ENCODE measurements at places on chromosomes 5 and 9.

DNA sequence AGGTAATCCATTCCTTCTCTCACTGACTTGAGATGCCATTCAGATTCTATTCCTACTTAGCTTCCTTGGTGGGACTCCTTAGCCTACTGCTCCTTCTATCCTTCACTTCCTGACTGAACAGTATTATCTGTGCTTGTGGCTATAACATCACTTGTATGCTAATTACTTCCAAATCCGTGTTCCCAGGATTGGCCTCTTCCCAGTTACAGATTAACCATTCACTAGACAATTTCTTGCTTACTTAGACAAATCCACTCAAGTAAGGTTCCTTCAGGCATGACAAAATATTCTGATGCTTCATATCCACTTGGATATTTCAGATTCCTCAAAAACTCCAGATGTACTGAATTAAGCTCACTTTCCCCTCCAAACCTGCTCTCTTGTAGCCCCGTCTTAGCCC, 18.3 kb downstream of the LIFR start:
- DNase-seq, result no peak

DNA sequence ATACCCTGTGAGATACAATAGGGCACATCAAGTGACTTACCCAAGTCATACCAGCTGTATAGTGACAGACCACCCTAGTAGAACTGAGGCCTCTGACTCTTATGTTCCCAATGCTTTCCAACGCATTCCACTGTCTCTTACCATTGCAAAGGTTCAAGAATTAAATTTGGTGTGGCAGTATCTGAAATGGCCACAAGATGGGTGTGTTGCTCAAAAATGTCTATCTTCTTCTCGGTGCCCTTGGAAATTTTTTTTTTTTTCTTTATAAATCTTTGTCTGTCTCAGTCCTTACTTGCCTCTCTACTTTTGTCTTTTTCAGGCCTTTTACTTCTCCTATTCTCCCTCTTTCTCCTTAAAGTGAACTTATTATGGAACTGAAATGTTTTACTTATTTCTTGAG, 48.4 kb downstream of the GPR21 start:
- no peak for DNase-seq

DNA sequence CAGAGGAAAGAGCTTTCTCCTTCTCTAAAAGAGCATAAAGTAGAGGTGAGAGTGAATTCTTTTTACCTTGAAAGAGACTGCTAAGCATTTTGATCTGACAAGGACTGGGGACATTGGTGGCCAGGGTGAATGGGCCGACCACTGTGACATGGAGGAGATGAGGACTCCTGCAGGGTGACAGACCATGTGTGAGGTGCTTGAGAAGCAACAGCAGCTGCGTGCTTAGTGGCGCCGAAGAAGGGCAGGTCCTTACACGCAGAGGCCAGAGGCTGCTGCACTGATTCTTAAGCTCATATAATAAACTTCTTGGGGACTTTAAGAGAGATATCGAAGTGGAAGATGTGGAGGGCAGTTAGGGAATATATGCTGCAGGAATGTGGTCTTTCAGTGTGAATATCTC, 8.7 kb upstream of the JAKMIP2 start:
- DNase-seq, result no peak

DNA sequence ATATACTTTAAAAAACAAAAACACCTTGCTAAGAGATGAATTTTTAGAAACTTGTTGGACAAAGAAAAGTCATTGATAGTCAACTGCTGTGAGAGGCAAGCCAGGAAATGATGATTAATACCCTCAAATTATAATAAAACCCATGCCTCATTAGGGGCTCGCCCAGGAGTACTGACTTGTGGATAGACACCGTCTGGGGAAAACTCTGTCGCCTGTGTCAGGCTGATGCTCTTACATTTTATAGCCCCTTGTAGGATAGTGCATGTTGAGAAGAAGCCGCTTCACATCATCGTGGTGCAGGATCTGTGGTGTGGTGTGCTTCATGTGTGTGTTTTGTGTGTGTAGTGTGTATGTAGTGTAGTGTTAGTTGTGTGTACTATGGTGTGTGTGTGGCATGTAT, 39.1 kb downstream of the SYK start:
- no peak for DNase-seq

- no peak for DNase-seq
Observed at GRCh38 chr9:127418037-127418471, 6.1 kb upstream of the ZNF79 start.

DNA sequence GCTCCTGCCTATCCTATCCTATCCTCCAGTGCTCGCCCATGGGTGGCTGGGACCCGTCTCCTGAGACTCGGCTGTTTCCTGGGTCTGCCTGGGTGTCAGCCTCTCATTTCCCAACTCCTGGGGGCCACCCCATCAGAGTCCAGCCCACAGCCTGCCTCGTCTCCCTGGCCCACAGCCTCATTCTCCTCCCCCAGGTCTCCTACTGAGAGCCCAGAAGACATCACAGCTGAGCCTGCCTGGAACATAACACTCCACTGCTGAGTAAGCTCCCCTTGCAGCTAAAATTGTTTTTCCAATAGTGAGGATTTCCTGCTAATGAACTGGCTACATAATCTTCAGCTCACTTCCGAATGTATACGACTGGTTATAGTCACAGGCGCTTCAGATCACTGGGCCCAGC, 95.3 kb downstream of the TTLL11 start:
- DNase-seq, result no peak

DNA sequence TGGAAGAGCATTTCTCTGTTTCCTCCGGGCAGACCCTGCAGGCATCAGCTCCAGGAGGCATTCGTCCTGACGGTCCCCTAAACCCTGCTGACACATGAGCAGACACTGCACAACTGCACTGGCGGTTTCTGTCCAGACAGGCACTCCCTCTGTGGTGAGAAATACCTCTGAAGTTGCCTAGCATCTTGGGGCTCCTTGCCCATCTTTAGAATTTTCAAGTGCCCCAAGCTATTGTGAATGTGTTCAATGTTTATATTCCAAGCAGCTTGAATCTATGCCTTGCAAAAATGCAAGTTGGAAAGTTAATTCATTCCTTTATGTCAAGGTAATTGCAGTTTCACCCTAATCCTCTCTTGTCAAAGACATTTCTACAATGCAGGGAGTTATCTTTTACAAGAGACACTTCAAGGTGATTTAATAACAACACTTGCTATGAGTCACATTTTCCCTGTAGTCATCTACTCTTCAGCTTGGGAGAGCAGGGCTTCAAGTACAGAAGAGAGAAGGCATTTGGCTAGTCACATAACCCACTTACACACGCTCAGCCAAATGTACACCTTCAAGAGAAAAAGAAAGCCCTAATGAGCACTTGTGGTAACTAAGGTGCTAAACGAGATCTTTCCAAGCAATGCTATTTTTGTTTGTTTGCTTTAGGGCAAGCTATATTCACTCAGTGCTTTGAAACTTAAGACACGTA, 302.5 kb downstream of the MLLT3 start:
- no peak for DNase-seq

DNA sequence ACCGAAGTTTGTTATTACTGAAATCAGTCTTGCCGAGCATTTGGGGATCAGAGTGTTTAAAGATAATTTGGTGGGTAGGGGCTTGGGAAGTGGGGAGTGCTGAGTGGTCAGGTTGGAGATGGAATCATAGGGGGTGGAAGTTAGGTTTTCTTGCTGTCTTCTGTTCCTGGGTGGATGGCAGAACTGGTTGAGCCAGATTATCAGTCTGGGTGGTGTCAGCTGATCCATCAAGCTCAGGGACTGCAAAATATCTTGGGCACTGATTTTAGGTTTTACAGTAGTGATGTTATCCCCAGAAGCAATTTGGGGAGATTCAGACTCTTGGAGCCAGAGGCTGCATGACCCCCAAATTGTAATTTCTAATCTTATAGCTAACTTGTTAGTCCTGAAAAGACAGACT, 5.4 kb upstream of the ANKRD31 start:
- DNase-seq, result no peak

- DNase-seq, result no peak
Observed at GRCh38 chr9:93300175-93300572, 116.2 kb downstream of the WNK2 start.

DNA sequence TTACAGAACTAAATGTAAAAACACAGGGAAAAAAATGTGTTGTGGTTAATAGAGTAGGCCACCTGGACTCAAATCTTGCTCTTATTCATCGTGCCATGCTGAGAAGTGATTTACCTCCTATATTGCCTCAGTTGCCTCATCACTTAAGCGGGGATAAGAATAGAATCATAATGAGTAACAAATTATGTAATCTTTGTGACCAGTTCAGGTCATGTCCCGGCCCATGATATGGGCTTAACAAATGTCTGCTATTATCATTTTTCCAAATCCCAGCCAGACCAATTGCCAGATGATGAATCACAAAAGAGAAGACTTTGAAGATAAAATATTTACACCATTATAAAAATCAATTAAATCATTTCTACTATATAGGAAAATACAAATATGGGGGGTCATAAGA, 89.8 kb downstream of the CDH6 start:
- DNase-seq, result no peak

GRCh38 chr5:71993600-71993999, 113.7 kb upstream of the MAP1B start:
- DNase-seq, result no peak

DNA sequence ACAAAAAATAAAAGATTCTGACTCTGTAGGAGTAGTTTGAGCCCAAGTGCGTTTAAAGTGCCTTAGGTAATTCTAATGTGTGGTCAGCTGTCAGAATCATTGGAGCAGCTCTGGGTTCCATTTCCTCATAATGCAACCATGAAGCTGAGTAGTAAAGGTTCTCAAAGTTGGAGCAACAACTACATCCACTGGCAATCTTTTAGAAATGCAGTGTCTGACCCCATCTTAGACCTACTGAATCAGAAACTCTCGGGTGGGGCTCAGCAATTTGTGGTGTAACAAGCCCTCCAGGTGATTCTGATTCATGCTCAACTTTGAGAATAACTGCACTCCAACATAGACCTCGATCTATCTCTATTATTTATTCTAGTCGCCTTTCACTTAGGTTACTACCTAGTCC, 7.6 kb upstream of the ALDH1A1 start:
- no peak for DNase-seq

DNA sequence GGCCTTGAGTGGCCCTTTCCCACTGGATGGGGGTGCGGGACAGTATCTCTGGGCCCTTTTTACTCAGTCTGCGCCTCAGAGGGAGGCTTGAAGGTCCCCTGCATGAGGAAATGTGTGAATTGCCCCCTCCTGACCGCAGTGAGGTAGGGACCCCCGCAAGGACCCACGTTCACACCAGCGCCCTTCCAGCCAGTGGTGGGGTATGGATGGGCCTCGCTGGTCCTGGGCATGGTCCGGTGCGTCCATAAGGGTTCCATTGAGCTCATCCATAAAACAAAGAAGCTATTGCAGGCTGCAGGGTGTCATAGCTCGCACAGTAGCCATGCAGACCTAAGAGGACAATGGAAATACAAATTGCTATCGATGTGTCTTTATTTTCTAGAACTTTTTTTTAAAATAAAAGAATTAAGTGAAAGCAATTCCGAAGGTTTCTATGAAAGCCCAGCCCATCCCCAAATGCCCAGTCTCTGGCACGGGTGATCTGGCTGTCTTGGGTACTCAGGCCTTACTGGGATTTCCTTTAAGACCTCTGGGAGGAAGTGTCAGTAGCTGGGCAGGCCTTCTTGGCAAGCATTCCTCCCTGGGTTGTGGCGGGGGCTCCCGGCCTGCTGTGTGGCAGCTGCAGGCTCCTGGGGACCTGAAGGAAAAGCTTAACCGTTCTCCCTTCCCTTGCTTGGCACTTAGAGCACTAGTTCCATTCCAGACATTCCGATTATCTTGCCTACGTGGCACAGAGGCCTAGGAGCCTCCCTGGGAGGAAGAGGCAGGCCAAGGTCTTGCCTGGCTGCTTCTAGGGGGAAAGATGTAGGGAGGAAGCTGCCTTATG, 1.5 kb upstream of the SEMA5A start:
- no peak for DNase-seq

GRCh38 chr9:14209399-14210345, 104.3 kb downstream of the NFIB start:
- no peak for DNase-seq

- no peak for DNase-seq
Observed at GRCh38 chr9:114616684-114617520, 5.8 kb downstream of the TMEM268 start.
